ENCODE measurements at places on chromosomes 3 and 15.

- peak; percentile 41 for DNase-seq
Measured at GRCh38 chr15:67146875-67147381, 81.5 kb downstream of the SMAD3 start.

DNA sequence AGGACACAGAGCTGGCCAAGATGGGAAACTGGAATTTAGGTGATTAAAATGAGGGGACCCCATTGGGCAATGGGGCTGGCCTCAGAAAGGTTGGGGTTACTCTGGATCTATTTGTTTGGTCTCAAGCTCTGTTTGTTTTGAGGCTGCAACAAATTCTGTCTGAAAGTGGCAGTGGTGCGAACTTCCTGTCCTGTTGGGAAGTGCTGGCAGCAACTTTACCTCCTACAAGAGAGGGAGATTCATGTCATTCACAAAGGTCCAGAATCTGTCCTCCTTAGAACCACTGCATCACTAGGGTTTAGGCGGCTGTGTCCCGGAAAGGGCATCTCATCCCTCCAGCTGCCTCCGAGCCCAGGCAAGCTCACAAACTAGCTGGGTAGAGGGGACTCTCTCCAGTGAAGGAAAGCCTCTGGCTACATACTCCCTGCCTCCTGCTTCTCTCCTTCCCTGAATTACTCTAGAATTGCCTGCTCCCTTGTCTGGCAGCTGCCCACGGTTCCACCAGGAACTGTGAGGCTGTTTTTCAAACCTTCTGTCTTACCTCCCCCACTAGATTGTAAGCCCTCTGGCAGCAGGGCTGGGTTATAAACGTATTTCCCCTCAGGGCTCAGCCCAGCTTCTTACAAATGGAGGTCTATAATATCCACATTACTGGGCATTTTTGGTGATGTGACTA is 23.6 kb downstream of the MEGF11 start:
- DNase-seq: no peak

DNA sequence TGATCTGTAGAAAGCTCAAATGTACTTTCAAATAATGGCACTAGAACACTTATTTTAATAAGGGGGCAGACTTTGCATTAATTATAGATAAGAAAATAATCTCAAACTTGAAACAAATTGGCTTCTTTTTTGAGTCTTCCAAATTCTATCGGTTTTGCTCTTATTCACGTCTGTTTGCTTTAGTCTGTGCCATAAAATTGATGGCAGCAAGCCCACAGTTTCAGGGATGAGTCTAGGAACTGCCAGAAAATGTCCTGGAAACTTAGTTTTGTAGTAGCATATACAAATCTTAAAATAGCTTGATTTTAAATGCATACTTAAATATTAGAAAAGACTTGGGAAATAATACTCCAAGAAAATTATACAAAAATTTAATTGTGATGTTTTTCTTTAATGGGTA is 39.7 kb downstream of the BCHE start:
- no peak for DNase-seq

GRCh38 chr3:171200052-171200749 is 173.7 kb upstream of the SLC2A2 start:
- DNase-seq: no peak

- no peak for DNase-seq
Measured at GRCh38 chr3:70979983-70980645, 603.4 kb downstream of the FOXP1 start.

Data from stimulated activated CD4-positive, alpha-beta T cell treated with anti-CD3 and anti-CD28 coated beads, Interleukin-12 subunit alpha, Interleukin-12 subunit beta, amount 100 ng/mL, for 24 hours (primary cell).